ENCODE measurements at places on chromosomes 12 and 14.
A peak's percentile ranks its signal among the peaks of the same experiment; 100 is the strongest.

- DNase-seq, result no peak
These were observed 451.3 kb downstream of the SNAPC1 start for GRCh38 chr14:62213516-62213915.

- peak; percentile 90 for DNase-seq
These were observed 18.5 kb upstream of the PCNX1 start for GRCh38 chr14:70888681-70889175.

DNA sequence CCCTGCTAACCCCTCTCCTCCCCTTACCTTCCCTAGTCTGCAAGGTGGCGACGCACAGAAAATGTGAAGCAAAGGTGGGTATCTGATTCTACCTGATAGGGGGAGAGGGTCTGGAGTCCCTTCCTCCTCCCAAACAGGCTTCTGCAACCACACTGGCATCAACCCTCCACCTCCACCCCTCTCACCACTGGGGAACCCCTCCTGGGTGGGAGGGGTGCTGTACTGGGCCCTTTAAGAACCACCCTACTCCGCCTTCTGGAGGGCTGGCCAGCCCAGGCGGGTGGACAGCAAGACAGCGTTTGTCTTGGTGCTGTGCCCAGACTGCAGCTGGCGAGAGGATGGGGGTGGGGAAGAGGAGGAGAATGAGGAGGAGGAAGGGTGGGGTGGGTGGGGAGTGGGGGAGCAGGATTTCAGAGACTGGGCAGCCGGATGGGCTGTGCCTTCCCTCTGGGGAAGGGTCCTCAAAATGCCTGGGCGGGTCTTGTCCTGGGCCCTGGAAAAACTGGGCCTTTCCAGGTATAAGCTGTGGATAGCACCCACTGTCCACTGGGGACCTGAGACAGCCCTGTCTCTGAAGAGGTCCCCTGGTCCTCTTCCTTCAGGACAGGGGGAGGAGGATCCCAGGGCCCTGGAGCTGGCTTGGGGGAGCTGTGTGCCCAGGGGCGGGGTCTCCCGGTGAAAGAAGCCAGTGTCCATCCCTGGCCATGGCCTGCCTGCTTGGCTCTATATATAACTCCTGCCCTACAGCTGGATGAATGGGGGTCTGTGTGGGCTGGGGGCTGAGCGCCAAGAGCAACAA, 2.8 kb downstream of the TNS2 start:
- no peak for DNase-seq

DNA sequence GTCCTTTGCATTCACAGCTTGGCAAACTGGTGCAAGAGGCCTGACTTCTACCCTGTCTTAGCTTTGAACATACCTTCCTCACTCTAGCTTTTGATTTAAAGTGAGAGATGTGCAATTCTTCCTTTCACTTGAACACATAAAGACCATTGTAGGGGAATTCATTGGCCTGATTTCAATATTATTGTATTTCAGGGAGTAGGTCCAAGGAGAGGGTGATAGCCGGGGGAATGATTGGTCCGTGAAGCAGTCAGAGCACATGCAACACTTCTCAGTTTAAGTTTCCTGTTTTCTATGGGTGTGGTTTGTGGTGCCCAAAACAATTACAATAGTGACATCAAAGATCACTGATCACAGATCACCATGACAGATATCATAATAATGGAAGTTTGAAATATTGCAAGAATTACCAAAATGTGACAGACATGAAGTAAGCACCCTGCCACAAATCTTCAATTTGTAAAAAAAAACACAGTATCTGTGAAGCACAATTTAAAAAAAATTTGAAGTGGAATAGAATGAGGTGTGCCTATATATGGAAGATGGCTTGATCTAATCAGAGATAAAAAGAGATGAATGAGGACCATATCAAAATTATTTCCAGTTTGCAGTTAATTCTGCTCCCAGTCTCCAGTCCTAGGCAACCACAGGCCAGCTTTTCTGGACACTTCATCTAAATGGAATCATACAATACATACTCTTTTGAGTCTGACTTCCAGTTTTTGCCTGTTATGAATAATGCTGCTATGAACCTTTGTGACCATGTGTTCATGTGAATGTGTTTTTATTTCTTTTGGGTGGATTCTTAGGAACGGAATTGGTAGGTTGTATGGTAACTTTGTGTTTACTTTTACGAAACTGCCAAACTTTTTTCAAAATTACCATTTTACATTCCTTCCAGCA, 23.2 kb downstream of the BORCS5 start:
- peak; percentile 87 for DNase-seq

DNA sequence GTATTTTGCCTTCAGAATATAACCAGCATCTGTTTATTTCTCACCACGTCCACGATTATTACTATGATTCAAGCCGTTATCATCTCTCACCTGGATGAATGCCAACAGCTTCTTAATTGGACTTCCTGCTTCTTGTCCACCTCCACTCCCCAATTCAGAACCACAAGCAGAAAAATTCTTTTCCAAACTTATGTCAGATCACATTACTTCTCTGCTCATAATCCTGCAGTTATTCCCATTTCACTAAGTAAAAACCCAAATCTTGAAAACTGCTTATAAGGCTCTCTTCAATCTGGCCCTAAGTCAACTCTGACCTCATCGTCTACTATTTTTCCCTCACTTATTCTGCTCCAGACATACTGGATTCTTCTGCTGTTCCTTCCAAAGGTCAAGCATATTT, 2.0 kb downstream of the CRY1 start:
- DNase-seq, result no peak

- DNase-seq, result no peak
These were observed 44.5 kb downstream of the DYNC1H1 start for GRCh38 chr14:102008891-102009290.

DNA sequence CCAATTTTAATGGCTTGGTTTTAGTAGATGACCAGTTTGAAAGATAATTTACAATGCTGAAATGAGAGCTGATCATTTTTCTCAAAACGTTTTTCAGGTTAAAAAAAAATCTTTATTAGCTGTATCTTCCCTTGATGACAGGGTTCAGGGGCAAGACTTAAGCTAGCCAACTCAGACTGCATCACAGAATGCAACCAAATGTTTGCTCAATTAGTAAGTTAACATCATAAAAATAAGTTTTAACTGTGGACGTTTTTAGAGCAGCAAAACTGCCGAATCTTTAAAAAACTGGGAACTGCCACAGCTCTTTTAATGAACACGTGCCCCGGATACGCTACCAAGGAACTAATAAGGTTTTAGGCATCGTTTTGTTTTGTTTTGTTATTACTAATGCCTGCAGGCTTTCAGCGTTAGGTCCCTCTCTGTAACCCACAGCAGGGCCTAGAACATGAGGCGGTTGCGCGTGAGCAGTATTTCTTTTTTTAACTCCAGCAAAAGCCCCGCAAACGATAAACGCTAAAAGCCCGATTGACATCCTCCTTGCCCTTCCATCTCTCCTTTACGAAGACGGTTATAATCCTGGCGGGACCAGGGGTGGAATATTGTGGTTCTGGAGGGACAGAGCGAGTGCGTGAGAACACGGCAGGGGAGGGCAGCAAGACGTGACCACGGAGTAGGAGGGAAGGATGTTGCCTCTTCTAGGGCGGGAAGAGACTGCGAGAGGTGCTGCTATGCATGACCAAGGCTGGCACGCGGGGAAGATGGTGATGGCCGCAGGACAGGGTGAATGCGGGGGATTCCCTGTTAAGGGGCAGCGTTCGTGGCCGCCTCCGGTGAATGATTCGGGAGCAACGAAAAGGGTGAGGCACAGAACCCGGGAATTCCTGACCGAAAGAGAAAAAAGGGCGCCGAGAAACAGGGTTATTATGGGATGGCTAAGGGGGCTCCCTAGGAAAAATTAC, 652 bp downstream of the SUPT16H start:
- peak; percentile 43 for DNase-seq

DNA sequence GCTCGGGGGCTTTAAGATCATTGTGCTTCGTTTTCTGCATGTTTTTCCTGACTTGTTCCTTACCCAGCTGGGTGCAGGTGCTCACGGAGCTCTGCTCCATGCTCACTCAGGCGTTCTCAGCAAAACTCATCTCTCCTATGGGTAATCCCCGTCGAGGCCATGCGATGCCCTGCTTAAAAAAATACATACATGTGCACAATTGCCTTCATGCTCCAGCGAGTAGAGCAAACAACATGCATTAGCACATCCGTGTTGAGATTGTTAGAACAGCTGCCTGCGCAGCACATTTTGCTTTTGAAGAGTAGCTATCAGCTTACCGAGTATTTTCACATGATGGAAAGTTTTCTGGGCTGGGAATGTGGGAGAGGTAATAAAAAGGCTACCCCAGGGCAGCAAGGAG, 16.2 kb downstream of the AACS start:
- no peak for DNase-seq

DNA sequence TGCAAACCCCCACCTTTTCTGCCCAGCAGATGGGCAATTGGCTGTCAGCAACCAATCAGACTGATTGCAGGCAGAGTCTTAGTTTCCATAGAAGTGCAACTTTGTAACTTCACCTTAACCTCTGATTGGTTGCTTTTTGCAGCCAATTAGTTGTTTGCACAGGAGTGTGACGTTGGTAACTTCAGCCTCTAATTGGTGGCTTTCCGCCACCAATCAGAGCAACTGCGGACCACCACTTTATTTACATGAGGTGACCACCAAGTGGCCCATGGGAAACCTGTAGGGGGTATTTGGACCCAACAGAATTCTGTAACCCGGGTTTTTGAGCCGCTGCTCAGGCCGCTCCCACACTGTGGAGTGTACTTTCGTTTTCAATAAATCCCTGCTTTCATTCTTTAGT, 32.3 kb downstream of the CDKN1B start:
- DNase-seq, result no peak

- no peak for DNase-seq
These were observed 291.5 kb upstream of the SRRM4 start for GRCh38 chr12:118689793-118690192.

DNA sequence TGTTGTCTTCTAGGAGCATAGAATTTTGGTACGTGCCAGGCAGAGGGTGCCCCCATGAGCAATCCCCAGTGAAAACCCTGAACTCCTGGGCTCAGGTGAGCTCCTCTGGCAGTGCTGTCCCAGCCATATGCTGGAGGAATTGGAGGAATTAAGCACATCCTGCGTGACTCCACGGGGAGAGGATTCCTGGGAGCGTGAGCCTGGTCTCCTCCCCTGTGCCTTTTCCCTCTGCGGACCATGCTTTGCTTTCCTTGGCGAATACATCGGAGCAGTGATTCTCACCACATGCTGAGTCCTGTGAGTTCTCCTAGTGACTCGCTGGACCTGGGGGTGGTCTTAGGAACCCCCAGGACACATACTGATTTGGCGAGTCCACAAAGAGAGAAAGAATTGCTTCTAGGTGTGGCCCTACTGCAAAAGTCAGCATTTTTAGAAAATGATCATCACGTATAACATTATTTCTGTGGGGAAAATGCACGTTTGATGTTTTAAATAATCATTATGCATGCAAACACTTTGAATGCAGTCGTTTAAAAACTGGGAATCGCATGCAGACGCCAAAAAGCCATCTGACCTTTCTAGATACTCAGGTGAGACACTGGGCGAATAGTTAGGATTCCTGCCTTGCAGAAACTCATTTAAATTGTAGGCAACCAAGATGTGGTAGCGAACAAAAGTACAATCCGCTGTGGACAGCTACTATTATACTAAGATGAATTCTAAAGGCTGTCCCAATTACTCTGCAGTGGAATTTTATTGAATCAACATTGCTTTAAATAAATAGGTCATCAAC, 370.9 kb downstream of the TMEM132D start:
- DNase-seq, result no peak

DNA sequence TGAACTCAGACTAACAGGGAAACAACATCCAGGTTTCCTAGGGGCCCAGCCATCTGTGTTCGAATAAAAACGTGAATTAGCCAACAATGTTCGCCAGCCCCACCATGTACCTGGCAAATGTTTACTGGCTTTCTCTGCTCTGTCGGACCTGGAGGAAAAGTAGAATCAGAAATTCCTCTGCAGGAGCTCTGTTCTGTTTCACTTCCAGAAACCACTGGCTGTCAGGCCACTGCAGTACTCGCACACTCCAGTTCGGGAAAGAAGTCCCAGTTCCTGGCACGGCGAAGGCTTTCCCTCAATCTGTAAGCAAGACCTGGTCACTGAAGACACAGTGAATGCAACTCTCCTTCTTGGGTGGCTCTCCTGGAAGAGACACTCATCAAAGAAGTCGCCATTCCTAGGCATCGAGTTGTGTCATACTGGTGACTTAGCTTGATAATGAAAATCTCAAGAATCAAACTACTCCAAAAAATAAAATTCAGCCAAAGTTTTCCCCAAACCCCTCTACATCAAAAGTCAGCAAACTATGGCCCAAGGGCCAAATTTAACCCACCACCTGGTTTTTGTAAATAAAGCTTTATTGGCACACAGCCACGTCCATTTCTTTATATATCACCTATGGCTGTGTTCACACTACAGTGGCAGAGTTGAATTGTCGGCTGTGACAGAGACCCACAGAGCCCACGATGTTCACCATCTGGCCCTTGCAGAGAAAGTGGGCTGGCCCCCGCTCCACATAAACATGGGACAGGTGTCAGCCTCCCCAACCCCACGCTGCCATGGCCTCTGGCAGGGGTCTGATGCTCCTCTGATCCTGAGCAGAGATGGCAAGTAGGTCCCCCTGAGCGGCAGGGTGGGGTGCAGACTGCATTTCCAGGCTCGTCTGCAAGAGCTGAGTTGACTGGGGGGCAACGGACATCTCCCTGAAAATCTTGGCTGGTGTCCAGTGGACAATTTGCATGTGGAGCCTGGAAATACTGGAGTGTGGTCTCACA, 189.2 kb upstream of the DIO3 start:
- DNase-seq, result no peak

- no peak for DNase-seq
These were observed 709.4 kb upstream of the MDGA2 start for GRCh38 chr14:48384821-48385220.

GRCh38 chr12:115964626-115965025, 312.9 kb downstream of the MED13L start:
- no peak for DNase-seq

DNA sequence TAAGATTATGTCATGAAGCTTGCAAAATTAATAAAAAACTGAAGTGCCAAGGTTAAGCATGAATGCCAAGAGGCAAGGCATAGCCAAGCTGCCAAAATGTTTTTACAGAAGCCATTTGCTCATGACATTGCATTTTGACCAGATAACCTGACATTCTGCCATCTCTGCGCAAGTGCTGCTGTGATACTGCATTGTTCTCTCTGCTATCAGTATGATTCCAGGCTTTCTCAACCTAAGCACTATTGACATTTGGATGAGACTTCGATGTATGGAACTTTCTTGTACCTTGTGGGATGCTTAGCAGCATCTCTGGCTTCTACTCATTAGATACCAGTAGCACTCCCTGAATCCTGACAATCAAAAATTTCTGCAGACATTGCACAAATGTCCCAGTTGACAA, 139.2 kb downstream of the RASSF9 start:
- no peak for DNase-seq

DNA sequence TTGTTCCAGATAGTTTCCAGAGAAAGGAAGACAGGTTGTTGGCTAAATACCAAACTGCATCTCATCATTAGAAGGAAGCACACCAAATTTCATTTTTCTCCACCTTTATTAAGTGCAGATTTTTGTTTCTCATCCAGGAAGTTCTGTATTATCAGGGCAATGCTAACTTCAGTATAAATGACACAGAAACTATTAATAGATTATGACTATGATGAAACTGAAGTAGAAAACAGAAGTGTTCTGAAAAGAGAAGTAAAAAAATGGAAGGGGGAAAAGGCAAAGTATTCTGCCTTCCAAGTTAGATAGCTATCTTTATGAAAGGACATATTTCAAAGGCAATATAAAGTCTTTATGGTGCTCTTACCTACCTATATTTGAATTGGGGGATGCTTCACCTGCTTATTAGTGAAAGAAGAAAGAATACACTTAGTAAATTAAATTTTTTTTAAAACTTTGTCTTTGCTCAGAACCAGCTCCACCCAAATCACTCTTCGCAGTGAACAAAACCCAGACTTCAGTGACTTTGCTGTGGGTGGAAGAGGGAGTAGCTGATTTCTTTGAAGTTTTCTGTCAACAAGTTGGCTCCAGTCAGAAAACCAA, 223.9 kb downstream of the PTPRO start:
- DNase-seq, result peak; percentile 90
